ENCODE measurements at places on chromosomes 13 and 19.

- DNase-seq = no peak
Measured at GRCh38 chr19:35346193-35347052, 1.3 kb upstream of the FFAR1 start.

GRCh38 chr19:55465460-55466240 lies 1.1 kb upstream of the C19orf85 start:
- DNase-seq = no peak

DNA sequence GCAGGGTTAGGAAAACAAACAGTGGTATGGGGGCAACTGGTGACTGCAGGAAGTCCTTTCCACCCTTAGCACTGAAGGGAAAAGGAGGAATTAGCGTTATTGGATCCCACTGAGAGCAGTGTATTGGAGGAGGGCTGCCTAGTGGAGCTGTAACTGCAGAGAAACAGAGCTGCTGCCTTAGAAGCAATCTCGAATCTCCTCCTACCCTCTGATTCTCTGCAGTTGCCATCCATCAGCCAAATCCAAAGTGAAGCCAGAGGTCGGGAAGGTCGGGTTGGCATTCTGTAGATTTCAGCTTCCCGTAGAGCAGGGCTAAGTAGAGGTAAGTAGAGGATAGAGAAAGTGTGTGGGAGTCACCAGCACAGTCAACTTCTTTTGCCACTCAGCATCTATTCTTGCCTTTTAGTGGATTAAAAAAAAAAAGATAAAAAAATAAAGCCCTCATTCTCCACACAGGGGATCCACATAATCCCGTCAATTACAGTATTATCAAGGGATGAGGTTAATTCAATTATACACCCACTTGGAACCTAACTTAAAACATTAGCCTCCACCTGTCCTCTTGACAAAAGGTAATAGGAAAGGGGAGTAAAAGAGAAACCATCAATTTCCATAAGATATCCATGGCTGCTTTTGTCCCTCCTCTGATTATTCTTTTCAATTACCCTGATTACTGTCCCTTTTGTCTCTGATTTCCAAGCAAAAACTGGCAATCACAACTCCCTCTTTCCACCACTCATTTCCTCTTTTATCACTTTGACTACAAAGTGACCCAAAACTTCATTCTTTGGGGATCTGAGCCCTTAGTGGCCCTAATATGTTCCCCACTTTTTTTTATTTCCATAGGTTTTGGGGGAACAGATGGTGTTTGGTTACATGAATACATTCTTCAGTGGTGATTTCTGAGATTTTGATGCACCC lies 234.7 kb downstream of the RBM26 start:
- no peak for DNase-seq

- no peak for DNase-seq
Measured at GRCh38 chr19:3790209-3790734, 4.1 kb upstream of the MATK start.

DNA sequence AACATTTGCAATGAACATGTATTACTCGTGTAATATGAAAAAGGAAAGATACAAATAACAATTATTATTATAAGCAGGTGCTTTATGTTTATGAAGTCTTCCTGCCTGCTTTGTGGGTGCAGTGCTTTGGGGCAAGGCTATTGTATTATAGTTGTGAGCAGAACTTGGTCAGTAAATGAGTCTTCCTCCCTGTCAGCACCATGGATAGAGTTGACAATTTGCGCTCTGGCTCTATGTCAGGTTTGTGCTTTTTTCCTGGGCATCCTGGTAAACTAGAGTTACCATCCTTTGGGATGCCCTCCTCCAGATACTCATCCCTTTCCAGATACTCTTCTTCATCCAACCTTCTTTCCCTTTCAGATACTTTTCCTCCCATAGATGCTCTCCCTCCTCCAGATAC lies 19.6 kb downstream of the ERICH6B start:
- DNase-seq = no peak

GRCh38 chr13:27973961-27974662 lies 5.0 kb upstream of the CDX2 start:
- no peak for DNase-seq

GRCh38 chr13:113726961-113727411 lies 32.0 kb upstream of the TMEM255B start:
- DNase-seq = no peak

DNA sequence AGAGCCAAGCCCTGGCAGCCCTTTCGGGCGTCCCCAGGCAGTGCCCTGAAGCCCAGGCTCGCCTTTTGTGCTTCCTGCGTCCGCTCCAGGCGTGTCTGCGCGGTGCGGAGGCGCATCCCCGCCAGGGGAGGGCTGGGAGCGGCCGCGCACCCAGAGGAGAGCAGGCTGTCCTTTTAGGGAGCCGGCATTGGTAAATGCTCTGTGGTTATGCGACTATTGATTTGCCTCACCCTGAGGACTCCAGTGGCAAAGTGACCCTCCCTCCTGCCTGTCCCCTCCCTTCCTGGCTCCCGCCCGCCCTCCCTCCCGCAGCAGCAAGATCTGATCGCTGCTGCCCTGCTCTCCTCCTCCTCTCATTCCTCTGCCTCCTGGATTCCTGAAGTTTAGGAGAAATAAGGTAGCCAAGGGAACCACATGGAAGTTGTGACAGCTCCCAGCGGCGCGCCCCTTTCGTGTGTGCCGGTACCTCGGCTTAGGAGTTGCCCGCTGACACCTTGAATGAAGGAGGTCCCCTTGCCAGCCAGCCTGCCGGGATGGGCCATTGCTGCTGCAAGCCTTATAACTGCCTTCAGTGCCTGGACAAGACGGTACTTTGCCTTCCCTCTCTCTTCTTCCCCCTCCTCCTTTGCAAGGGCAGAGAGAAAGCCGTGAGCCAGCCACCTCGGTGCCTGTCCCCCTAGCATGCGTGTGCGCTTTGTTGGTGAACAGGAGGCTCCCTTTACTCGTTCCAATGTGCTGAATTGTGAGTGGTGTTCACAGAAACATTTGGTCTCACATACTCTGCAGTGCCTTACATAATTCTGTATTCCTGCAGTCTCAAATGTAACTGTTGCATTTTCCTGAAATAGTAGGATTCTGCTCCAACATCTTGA lies 166.9 kb downstream of the SLC7A1 start:
- peak; percentile 39 for DNase-seq

DNA sequence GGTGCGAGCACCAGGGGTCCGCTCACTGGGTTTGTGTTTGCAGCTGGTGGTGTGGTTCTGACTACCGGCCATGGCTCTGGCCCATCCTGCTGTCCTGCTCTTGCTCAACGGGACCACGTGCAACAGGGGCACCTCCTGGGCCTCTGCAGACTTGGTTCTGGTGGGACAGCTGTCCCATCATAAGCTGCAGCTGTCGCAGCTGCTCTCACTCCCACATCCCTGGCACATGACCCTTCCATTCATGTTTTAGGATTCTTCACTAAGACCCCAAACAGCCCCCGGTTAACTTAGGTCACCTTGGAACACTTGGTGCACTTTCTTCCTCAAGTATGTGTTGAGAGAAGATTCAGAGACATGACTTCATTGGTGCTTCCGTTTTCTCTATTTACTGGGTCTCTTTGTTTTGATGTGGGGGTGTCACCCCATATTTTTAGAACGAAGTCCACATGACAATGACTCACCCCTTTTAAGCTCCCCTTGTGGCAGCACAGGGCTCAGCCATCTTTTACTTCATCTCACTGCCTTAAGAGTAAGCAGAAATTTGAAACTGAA lies 68.4 kb upstream of the ARHGEF7 start:
- no peak for DNase-seq

GRCh38 chr19:46042252-46042883 lies 1.6 kb upstream of the IGFL4 start:
- DNase-seq = no peak

GRCh38 chr13:41312176-41312500 lies 1.1 kb downstream of the NAA16 start:
- peak; percentile 16 for DNase-seq

DNA sequence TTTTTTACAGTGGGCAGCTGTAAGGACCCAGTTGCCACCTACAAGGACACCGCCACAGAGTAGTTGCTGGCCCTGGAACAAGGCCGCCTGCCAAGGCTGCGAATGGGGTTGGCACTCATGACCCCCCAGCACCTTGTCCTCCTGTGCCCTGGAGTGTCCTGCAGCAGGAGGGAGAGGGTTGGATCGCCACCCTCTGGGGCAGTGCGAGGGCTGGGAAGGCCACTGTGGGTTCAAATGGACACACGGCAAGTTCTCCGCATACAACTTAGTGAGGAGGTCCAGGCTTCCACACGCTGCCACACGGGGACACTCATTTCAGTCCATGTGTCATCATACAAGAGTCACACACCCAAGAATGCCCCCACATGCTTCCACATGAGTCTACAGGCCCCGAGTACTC lies 978 bp downstream of the KLK8 start:
- no peak for DNase-seq

DNA sequence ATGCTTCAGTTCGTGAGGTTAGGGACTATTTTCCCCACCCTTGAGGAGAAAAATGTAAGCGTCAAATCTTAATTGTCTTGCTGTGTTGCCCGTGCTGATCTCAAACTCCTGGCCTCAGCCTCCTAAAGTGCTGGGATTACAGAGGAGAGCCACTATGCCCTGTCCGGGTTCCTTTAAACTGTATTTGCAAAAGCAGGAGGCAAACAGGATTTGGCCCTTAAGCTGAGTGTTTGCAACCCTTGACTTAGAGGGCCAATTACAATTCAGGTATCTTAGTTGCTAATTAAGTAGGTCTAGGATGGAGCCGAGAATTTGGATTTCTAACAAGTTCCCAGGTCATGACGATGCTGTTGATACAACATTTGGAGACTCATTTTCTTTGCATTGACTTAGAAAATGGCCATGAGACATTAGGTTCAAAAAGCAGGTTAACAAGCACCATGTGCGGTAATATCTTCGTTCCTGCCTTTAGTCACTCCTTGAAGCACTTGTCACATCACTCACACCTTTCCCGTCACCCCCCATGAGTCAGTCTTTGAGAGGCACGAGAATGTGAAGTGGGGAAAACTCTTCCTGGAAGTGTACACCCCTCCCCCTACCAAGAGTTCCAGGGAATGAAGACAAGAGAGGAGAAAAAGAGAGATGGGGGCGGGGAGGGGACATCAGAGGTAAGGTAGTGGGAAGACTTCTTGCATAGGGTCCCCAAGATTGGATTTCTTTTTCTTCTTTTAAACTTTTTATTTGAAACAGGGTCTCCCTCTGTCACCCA lies 2.6 kb downstream of the NAPSA start:
- DNase-seq = no peak

DNA sequence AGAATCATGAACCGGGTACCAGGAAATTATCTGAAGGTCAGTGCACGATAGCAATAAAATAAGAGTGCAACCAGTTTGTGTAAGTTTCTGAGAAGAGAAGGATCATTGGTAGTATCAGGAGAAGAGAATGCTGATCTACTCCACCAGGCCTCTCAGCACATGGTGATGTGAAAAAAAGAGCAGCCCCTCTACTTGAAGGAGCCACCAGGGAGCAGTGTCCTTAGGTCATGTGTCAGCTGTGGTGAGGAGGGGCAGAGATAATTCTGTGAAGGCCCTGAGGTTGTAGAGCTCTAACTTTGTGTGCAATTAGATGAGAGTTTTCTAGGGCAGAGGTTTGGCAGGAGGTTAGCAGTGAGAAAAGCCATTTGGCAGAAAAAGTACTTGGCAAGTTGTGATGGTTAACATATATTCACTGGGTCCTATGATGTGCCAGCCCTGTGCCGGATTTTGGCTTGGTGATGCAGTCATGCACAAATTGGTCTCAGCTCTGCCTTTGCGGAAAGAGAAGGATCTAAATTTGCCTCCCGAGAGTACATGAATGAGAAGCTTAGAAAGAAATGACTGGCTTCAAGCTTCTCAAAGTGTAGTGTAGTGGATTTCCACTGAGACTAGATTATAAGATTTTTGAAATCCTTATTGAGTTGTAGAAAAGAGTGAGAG lies 19.2 kb upstream of the ZC3H13 start:
- peak; percentile 7 for DNase-seq

DNA sequence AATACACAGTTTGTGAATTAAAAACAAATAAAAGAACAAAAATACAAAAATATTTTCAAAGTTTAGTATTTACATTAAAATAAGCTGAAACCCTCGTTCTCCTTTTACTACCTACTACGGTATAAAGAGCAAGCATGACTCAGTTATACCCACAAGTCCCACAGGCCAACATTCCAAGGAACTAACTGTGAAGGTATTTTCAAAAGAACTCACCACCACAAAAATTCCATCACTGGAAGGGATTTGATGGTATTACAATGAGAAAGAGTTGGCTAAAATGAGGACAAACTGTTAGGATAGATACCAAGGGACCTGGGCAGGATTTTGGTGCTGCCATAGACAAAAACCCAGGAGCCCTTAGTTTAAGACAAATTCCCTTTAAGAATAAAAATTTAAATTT lies 122.7 kb downstream of the TBC1D4 start:
- no peak for DNase-seq

DNA sequence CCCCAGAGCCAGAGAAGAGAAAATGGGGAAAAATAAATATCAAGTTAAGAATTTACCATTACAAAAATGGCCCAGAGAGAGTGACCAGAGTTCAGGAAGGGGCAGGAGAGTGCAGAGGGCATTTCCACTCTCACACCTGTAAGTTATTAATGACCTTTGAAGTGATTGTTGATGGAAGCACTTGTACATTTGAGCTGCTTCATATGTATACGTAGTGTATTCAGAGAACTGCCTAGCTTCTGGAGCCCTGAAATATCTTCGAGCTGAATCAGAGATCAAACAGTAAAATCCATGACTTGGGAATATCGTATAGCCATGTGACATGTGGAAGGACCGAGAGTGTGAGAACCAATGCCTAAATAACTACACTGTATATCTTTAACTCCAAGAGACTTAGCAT lies 49.2 kb upstream of the PCCA start:
- DNase-seq = no peak

DNA sequence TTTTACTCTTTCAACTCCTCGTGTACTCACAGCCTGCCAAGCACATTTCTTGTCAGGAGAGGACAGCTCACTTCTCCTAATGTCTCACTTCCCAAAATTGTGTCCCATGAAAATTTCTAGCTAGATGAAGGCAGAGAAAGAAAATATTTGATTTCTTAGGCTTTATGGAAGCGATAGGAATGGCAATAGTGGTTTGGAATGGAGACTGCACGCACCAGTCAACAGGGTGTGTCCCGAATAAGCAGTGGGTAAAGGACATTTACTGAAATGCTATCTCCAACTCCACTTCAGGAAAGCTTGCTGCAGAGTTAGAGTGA lies 321 bp upstream of the ZNF222 start:
- no peak for DNase-seq

- DNase-seq = no peak
Measured at GRCh38 chr13:22053053-22053452, 382.2 kb downstream of the FGF9 start.

DNA sequence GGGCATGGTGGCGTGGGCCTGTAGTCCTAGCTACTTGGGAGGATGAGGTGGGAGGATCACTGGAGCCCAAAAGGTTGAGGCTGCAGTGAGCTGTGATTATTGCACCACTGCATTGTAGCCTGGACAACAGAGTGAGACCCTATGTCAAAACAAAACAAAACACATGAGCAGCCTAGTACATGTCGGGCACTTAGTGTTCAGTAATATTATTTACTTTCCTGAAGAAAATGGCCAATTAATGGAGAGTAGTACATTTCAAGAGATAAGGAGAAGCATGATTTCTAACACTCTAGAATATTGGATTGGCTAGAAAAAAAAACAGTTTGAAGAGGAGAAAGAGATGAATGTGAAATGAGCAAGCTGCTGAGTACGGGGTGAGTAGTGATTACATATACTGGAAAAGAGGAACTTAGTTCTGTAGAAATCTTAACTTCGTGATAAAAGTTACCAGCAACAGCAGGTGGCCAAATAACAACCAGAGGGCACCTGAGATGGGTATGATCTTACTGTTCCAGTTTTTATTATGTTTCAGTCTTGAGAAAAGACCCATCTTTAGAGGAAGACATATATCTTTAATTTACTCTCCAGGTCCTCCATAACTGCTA lies 36.2 kb downstream of the SPATA13 start:
- no peak for DNase-seq

GRCh38 chr19:13492128-13492527 lies 14.2 kb downstream of the CACNA1A start:
- DNase-seq = no peak

Data from endothelial cell (in vitro differentiated cells).